Hematopoietic multipotent progenitor cell treated with erythropoietin and hydrocortisone succinate and interleukin-3 and kit ligand, for 17 days (in vitro differentiated cells): ENCODE measurements at places on chromosomes 5 and 9.

DNA sequence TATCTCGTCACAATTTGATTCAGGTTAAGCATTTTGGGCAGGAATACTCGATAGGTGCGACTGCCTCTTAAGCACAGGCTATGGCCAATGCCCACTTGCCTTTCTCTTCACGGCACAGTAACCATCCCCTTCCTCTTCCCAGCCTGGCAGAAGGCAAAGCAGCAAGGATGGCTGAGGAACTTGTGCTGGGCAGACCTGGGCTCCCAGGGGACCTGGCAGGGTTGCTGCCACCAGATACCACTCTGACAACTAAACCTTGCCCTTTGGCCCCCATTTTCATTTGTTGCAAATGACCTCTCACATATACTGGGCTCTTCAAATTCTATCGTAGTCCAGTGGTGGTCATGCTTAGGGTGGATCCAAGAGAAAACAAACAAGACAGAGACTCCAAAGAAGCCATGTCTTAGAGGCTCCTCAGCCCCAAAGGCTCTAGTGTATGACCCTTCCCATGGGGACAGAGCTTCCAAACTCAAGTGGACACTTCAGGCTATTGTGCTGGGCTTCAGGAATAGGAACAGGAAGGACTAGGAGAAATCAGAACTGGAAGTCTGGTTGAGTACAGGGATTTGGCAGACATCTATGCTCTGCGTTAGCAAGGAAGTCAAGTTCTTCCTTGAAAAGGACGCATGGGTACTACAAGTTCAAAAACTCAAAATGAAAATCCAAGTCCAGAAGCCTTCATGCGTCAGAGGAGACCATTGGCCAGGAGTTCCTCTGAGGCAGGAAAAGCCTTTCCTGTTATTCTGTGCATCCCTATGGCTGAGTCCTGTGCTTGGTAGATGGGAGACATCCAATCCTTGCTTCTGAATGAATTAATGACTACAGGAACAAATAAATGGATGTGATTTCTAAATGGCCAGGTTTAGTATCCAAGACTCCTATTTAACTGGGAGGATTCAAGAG is 64.6 kb upstream of the PLPP1 start:
- no peak for DNase-seq

DNA sequence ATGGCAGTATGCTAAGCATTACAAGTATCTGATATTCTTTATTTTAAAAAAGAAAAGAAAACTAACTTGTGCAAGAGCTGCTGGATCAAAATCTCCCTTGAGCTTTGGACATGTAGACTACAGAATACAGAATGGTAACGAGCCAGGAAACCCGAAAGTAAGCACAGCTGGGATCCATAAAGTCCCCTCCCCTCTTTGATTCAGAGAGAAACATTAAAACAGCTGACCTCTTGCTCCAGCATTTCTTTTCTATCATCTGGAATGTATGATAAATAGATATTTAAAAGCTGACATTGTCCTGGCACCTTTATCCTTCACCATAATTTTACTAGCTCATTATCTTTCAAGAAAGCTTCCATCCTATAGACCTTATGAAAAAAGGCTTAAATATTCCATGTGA is 28.2 kb upstream of the LPAR1 start:
- DNase-seq: no peak

DNA sequence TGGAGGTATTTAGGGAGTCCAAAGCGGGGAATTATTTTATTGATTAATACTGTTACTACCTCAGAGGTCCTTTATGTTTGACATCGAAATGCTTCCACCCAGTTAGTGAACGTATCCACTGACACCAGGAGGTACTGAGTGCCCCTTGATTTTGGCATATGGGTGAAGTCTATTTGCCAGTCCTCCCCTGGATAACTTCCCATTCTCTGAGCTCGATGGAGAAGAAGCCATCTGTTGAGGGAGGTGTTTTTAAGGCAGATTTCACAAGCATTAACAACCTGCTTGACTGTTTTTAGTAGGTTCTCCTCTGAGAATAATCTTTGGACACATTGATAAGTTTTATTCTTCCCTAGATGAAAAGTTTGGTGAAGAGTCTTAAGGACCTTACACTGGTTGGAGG is 165.3 kb upstream of the NREP start:
- DNase-seq: no peak

GRCh38 chr5:80195837-80196400 is 59.9 kb downstream of the SERINC5 start:
- DNase-seq: no peak
